ENCODE measurements at places on chromosomes 6 and 20.

DNA sequence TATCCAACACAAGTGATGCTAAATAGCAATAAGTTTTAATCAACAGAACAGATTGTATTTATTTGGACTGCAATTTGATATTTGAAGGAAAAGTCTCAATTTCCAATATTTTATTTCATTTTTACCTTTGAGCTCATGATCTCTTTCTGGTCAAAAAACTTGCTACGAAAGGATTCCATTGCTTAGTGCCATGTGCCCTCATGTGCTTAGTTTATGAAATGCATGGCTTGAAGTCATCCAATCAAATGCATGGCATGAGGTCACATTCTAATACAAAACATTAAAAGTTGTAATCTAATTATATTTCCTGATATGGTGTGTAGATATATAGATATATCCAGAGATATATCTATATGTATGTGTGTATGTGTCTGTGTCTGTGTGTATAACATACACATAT is 321.2 kb upstream of the ADGRB3 start:
- no peak for DNase-seq

DNA sequence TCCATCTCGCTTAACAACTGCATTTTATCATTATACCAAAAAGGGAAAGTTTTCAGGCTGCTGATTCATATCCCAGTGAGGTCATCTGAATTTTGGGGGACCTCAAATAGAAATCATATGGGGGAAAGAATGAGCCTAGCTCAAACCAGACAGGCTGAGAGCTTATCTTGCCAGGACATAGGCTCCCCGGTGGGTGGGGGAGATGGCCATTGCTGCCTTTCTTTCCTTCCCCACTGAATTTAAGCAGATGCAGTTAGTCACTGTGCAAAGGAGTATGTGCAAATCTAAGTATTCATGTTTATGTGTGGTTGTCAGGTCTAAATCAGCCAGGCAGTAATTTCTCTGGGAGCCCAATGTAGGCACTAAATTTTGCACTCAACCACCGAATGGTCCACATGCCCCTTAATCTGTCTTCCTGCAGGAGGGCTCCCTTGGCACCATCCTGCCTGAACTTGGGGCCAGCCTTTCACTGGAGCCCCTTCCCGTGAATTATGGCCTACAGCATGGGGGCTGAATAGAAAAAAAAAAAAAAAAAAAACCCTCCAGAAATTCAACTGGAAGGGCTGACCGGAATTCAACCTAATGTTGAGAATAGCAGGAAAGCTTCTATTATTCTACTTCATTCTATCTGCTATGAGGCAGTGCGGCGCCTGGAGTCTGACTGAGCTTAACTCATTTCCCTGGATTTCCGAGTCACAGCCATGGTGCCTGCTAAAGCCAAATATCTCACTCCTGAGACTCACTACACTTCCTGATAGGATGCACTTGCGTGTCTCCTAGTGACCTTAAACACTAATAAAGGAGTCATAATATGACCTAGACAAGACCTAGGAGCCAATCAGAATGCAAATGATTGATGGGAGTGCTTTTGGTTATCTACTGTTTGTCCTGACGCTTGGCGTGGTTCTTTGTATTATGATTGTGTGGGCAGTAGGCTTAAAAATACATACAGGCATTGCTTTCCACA is 161.5 kb upstream of the HEY2 start:
- DNase-seq, result no peak

DNA sequence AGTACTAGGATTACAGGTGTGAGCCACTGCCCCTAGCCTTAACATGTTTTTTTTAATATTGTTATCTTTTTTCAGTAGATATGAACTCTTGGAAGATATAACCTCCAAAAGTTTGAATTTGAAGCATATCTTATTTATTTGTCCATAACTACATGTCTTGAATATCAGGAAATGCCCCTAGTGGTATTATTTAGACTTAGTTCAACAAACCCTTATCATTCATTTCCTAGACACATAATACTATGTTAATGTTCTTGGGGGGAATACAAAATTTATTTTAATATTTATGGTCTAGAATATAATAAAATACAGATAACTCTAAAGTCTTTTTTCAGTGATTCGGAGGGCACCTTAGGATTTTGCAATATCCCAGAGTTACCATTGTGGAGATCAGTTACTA is 160.7 kb downstream of the HACE1 start:
- no peak for DNase-seq

DNA sequence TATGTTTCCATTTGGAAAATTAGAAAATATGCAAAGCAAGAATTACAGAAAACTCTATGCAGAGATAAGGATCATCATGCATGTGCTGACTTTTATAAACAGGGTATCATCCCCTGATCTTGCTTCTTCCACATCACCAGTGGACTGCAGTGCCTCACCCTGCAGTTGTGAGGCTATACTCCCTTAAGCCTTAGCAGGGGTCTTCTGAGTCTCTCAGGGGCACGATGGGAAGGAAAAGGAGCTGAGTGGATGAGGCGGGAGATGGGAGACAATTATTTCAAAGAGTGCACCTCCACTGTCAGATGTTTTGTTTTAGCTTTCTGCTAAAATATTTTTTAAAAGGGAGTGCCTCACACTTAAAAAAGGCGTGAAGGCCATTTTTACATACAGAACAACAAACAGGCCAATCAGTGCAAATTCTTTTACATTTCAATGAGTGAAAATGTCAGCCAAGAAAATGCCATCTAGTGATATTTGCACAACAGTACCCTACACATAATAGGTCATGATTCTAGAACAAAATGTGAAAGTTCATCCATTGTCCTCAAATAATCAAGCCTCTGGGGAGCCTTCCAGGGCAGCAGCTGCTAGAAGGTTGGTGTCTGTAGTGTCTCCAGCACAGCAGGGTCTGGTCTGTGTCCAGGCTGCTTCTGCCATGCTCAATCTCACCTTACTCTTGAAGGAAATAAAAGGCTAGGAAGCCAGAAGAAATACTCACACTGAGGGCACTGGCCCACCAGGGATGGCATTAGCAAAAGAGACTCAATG is 13.2 kb upstream of the SERPINB9 start:
- no peak for DNase-seq

- peak; percentile 56 for DNase-seq
These were observed 39.2 kb downstream of the ZMYND8 start for GRCh38 chr20:47317127-47317895.

DNA sequence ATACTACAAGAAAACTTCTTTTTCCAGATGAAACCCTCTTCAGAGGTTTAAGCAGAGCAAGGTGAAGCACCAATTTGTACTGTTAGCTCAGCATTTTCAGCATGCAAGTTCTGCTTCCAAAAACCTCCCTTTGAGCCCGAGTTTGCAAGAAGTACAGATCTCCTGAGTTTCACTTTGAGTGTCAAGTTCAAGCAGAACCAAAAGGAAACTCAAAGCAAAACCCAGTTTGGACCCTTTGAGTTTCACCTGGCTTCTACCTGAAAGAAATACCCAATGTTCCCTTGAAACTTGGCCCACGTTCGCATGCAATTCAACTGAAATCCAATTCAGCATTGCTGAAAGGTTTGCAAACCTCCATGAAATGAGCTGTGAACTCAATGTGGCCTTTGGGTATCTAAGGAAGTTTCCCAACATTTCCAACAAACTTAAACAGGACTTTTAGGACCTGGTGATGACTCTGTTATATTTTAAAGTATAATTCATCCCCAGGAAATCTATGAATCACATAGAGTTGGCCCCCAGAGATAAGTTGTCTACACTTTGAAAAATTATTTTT is 62.9 kb upstream of the HBS1L start:
- DNase-seq, result no peak

GRCh38 chr6:137661601-137662000 is 167.4 kb upstream of the OLIG3 start:
- peak; percentile 61 for DNase-seq

- no peak for DNase-seq
These were observed 42.2 kb downstream of the CD164 start for GRCh38 chr6:109339906-109340678.

- no peak for DNase-seq
These were observed 84.1 kb upstream of the SIRPA start for GRCh38 chr20:1810926-1811620.

DNA sequence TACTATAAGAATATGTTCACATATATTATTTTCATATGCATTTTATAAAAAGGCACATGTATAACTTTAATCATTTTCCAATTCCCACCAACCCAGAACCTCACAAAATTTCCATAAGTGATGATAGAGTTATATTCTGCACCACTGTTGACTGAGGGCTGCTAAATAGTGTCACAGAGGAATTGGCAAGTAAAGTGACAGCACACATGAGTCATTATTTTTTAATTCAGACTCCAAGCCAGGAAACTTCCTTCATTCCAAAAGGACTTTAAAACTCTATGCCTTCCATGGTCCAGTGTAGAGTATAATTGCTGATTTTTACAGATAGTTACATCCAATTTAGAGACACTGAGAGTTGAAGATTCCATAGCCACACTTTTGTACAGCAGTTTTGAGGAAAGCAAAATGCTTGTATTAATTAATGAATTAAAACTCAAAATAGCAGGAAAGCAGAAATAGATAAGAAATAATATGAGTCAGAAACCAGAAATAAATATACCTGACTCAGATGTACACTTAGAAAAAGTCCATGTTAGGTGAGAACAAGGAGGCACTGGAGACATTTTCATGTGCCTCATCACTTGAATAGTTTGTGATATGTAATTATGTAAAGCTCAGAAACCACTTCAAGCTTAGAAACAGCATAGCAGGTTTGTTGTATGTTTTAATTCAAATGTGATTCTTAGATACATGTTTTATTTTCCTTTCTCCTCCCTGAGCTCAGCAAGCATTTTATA is 425.2 kb upstream of the OPRM1 start:
- no peak for DNase-seq

GRCh38 chr20:11546939-11547338 is 370.8 kb upstream of the BTBD3 start:
- no peak for DNase-seq

DNA sequence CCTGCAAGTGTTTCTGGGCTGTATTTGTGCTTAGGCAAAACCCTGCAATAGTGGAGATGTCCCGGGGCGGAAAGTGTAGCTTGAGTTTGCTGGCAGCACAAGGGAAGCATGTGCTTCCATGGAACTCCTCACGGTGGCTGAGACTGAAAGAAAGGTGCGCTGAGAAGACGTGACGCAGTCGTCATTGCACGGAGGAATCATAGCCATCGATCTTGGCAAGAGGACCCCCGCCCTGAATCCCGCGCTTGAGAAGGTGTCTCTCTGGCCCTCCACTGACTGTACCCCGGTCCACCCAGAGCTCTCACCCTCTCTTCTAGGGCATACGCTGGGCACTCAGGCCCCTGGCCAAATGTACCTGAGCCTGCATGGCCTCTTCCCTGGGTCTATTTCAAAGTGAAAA is 1081.8 kb upstream of the DEFB115 start:
- DNase-seq, result no peak

- no peak for DNase-seq
These were observed 315.4 kb upstream of the SASH1 start for GRCh38 chr6:148027201-148027600.

DNA sequence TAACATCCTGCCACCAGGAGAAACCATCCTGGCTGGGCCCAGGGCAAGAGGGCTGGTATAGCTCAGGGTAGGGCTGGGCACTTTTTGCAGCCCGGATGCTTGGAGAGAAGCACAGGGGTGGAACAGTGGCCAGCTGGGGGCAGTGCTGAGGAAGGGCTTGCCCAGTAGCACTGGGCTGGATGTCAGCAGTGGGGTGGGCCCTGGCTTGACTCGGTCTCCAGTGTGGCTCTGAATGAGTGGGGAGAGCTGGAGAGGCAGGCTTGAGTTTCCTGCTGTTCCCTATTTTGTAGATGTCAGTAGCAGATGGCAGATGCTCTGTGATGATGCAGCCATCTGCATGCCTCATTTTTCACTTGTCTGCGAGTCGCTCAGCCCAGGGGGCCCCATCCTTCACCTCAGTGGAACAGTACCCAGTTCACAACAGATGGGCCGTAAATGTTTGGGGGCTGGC is 56.3 kb upstream of the TULP1 start:
- peak; percentile 69 for DNase-seq

DNA sequence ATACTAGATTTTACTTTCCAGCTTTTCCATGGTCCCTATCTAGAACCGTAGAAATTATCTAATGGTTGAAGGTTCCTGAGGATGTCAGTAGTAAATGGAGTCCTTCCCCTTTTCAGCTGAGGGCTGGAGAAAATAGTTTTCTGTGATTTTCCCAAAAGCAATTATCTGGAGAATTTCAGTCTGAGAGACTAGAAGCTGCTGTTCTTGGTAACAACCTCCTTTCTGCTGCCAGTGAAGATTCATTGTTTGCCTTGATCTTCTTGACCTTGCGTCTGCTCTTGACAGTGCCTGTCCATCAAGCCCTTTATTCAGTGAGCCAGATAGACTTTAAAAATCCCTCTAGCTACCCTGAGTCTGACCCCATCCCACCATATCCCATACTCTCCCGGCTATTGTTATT is 73.1 kb downstream of the PHACTR2 start:
- no peak for DNase-seq

GRCh38 chr6:84773133-84773430 is 8.7 kb upstream of the TBX18 start:
- DNase-seq, result peak; percentile 16

- no peak for DNase-seq
These were observed 122.8 kb upstream of the PTPN1 start for GRCh38 chr20:50387218-50387995.

- DNase-seq, result no peak
These were observed 14.0 kb upstream of the FAM50B start for GRCh38 chr6:3835055-3835731.

GRCh38 chr6:66731310-66731709 is 1024.3 kb upstream of the EYS start:
- DNase-seq, result no peak

DNA sequence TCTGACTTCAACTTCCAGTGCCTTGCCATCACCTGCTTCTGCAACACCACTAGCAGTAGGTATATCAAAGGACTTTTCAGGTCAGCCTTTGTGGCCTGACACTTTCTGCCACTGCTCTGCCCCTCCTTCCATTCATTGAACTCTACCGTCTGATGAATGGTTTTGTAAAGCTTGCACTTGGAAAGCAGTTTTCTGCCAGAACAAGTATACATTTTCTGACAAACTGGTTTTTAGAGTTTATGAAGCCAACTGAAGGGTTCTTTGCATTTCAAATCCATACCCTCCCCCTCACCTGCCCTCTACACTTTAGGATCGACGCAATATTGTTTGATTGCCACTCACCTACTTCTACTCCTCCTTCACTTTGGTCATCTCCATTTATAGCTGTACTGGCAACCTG is 603.1 kb downstream of the HACE1 start:
- no peak for DNase-seq

GRCh38 chr6:53142810-53143209 is 5.8 kb downstream of the GCM1 start:
- no peak for DNase-seq

DNA sequence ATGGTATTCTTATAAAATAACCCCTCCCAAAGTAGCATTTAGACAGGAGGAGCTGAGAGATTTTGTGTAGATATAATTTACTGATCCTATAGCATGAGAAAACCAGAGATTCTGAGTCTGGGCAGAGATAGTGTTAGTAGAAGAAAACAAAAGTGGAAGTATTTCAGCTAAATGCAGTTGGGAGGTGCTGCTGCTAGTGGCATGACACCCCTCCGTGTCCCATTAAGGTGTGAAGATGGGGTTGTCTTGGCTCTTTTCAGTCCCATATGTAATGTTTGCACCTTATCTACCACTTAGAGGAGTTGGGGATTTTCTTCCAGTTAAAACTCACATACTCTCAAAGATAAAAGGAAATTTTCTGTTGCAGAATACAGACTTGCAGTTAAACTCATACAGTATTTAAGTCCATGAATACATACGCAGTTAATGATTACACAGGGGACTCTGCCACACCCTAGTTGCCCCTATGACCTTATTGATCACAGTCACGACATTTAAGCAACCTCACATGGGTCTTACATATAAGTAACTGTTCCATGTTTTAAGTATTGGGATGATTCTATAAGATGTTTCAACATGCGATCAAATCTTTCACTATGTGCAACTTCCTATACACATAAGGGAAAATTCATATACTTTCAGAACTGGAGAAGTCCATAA is 11.5 kb downstream of the TAAR2 start:
- no peak for DNase-seq
